ENCODE measurements at places on chromosomes 5 and 9.

DNA sequence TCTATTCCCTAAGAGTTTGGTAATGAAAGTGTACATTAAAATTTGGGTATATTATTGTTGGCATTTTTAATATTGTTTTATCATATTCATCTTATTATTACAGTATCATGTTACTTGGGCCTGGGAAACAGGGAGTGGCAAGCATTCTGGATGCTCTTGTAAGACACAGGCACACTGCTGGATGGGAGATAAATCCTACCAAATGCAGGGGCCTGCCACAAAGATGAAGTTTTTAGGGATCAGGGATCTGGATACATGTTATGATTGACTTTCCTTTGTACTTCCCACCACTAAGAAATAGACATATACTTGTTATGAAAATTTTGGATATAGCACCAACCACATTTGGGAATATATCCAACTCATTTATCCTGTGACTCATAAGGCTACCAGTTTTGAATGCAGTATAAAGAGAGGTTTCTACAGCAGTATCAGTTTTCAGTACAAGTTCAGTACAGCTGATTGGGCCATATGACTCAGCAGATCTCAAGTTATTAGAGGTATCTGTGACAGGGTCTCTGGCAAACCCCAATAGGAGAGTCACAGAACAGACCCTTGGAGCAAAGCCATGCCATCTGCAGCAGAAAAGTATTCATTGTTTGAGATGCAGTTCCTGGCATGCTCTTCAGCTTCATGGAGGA lies 360.1 kb downstream of the DMAC1 start:
- DNase-seq: no peak

DNA sequence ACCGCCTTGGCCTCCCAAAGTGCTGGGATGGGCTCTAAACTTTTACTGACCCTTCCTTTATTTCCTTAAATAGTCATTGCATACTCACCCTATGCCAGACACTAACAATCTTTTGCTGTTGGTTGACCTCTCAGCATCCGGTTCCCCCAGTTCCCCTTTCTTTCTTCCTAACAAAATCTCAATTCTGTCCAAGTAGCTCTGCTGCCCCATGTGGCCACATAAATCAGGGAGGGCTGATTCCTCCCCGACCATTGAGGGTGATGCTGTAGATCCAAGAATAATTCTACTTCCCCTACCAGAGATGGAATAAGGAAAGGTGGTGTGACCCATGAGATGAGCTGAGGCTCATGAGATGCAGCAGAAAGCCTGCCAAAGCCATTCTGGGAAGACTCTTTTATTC lies 315.3 kb upstream of the MSX2 start:
- DNase-seq: no peak

DNA sequence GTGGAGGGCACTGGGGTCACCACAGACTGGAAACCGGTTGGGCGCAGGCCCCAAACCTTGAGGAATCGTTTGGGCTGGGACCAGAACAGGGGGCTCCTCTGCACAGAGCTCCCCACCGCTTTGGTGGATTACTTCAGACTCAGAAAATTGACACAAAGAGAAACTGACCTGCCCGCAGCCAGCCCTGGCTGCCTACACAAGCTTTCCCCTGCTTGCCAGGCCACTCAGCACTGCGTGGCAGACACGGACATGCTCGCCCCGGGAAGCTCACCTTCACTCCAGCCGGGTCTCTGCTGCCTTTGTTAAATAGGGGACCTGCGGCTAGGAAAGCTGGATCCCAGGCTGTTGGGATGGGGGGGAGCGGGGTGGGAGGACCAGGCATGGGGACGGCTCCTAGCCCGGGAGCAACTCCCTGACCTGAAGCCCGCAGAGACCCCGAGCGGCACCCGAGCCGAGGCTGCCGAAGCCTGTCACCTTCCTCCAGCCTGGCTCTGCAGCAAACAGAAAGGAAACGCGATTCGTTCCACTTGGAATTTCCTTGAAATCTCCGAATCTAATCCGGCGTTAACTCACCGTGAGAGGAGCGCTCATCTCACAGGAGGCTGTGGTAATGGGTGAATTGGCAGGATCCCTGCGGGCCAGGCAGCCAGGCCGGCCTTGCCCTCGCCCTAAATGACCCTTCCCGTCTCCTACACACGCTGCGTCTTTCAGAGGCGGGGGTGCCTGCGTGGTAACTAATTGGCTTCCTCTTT lies 8.8 kb downstream of the PAX5 start:
- no peak for DNase-seq

DNA sequence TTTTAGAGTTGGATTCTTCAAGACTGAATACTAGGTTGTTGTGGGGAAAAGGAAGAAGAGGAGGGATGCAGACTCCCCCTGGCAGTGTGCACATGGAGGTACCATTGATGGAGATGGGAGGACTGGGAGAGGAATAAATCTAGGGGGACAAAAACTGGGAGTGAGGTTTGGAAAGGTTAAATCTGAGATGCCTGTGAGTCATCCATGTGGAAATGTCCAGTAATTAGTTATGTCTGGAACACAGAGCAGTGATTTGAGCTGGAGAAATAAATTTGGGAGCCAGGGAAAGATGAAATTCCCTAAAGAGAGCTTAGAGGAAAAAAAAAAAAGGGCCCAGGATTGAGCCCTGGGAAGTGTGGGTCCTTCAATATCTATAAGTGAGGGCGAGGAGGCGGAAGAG lies 8.0 kb upstream of the CCIN start:
- DNase-seq: no peak

DNA sequence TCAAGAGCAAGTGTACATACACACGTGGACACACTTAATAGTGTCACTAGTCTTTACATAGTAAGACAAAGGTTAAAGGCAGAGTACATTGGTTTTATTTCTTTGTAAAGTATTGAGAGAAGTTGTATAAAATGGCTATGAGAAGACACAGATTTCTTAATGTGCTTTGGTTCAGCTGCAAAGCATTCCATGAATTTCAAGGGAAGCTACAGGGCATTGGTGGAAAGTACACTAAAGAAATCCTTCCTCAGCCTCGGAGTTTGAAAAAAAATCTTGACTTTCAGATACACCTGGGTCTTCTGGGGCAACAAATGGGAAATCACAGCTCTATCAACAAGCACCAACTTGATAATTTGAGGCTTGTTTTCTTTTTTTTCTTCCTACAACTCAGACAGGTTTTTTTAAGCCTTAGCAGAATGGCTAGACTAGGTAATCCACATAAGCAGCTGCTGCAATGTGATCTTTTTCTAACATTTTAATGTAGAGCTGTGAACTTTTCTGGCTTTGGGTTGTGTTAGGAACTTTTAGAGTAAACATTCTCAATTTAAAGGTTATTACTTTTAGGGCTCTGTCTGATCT lies 140.4 kb upstream of the FST start:
- no peak for DNase-seq

All from NCI-H1417 treated with DMSO at 0.1 percent for 48 hours (cell line).